ENCODE measurements at places on chromosomes 4 and X. TPM values are rescaled to one million over a fixed set of nuclear protein-coding genes. Genes with fewer than 3 reads are reported as not detected.
A peak's percentile ranks its signal among the peaks of the same experiment; 100 is the strongest.

The STPG2 gene
- total RNA-seq, result 0.75 TPM

- DNase-seq, result no peak
Measured at GRCh38 chr4:17273047-17273446, 238.8 kb downstream of the QDPR start.

The AMTN gene
- not detected for total RNA-seq

GRCh38 chr4:94582517-94582916, 130.8 kb downstream of the PDLIM5 start:
- DNase-seq, result no peak

GRCh38 chr4:52572936-52573485, 86.1 kb downstream of the USP46 start:
- DNase-seq, result peak; percentile 79

GRCh38 chr4:2443956-2444740, 24.8 kb upstream of the RNF4 start:
- DNase-seq, result no peak

GRCh38 chrX:134948333-134949241, 42.2 kb upstream of the SMIM10 start:
- no peak for DNase-seq

- no peak for DNase-seq
Measured at GRCh38 chr4:15891312-15891711, 47.2 kb downstream of the FGFBP1 start.

The SOWAHB gene
- total RNA-seq, result 6.9 TPM

DNA sequence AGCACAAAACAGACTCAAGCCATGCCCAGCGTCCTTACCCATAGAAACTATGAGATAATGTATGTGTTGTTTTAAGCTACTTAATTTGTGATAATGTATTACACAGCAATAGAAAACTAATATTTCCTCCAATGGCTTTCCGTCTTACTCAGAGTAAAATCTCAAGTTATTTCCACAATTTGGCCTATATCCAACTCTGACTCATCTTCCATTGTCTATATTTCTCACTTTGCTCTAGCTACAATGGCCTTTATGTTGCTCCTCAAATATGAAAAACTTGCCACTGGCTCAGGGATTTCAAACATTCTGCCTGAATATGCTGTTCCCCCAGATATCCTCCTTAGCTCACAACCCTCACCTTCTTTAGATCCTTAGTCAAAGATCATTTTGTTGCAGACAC, 31.6 kb downstream of the IQCM start:
- DNase-seq, result peak; percentile 42

- no peak for DNase-seq
Measured at GRCh38 chrX:66676413-66676812, 37.5 kb upstream of the EDA2R start.

- DNase-seq, result no peak
Measured at GRCh38 chrX:149060921-149061320, 444.2 kb downstream of the IDS start.

- DNase-seq, result no peak
Measured at GRCh38 chr4:15065516-15065915, 63.2 kb downstream of the CPEB2 start.

GRCh38 chr4:105067946-105068345, 78.7 kb upstream of the TET2 start:
- DNase-seq, result no peak

The SPATA18 gene
- 20.8 TPM for total RNA-seq

The RRH gene
- not detected for total RNA-seq

The NXF2B gene
- total RNA-seq, result not detected

DNA sequence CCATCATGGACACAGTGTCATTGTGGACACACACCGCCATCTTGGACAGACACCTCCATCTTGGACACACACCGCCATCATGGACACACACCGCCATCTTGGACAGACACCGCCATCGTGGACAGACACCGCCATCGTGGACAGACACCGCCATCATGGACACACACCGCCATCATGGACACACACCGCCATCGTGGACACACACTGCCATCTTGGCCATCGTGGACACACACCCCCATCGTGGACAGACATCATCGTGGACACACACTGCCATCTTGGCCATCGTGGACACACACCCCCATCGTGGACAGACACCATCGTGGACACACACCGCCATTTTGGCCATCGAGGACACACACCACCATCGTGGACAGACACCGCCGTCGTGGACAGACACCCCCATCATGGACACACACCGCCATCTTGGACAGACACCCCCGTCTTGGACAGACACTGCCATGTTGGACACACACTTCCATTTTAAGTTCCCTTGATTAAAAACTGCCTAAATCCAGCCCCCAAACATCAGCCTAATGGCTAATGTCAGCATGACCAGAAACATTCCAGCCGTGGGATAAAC, 9.1 kb downstream of the ASMTL start:
- DNase-seq, result no peak

DNA sequence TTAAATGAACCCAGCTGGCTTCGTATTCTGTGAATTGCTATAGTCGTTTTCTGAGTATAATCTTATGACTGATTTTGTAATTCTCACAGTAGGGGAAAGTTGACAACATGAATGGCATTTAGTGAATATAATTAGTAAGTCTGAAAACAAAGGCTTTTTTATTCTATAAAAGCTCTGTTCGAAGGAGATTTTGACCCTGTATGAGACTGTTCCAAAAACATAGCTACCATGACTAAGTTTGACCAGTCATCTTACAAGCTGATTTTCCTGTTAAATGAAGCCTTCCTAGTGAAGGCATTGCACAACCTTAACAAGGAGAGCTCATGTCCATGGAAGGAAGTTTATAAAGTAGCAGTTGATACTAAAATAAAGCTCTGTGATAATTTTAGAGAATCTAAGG, 242.3 kb downstream of the RPA4 start:
- peak; percentile 69 for DNase-seq

DNA sequence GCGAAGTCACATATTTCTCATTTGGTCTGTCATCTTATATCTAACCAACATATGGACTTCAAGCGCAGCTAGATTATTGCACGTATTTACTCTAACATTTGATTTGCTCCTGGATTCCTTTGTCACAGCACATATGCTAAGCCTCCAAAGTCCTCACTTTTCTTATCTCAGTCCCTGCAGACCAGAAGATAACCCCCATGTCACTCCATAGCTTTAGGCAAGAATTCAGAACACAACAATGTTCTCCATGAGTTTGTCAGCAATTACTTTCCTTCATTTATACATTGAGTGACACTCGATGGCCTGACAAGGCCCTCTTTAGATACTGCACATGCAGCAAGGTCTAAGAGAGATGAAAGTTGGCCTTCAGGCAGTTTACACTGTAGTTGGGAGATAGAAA, 4.8 kb upstream of the STATH start:
- DNase-seq, result no peak

GRCh38 chr4:168923526-168924194, 86.4 kb downstream of the CBR4 start:
- DNase-seq, result peak; percentile 76

DNA sequence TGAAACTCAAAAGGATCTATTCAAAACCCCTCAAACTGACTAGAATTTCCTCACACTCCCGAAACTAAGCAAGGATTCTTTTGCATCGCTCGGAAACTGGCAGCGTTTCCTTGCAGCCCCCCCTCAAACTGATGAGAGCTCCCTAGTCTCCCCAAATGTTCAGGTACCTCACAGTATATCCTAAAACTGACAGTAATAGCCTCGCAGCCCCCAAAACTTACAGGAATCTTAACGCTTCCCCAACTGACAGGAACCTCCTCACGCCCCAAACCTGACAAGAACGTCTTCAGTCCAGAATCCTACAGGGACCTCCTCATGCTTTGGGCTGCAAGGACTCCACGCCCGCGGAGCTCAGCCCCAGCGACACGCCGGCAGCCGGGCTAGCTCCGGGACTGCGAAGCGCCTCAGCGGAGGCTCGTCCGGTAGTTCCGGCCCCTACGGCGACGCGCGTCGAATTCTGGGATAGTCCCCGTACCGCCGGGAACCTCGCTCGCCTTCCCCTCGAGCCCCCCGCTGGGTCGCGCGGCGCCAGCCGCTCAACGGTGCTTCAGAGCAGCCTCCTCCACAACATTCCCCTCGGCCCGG, 640 bp downstream of the PHF8 start:
- DNase-seq, result no peak

The DKK2 gene
- 0.65 TPM for total RNA-seq

DNA sequence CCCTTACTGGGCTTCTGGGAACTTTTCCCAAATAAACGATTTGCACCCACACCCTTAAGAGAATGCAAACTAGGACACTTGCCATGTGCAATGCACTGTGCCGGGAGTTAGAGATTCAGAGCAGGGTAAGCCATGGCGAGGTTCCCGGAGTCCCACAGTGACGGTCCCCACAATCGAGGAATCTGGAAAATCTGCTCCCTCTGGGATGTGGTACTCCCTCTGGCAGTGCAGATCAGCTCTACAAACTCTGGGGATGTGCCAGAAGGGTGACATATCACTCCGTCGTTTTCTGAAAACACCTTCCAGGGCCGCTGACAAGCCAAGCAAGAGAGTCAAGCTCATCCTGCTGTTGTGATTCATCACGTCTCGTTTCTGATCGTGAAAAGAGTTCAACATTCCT, 537.5 kb downstream of the BCOR start:
- no peak for DNase-seq

The HERC6 gene
- total RNA-seq, result 27.4 TPM

DNA sequence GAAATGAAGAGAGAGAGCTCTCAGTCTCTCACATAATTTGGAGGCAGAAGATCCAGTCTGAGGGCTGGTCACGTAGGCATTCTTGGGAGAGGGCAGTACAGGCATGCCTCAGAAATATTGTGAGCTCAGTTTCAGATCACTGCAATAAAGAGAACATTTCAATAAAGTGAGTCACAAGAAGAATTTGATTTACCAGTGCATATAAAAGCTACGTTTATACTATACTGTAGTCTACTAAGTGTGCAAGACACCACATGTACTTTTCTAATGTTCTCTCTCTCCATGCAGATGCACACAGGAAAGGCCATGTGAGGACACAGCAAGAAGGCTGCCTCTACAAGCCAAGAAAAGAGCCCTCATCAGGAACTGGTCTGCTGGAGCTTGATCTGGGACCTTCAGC, 583.5 kb upstream of the FAT1 start:
- peak; percentile 9 for DNase-seq

DNA sequence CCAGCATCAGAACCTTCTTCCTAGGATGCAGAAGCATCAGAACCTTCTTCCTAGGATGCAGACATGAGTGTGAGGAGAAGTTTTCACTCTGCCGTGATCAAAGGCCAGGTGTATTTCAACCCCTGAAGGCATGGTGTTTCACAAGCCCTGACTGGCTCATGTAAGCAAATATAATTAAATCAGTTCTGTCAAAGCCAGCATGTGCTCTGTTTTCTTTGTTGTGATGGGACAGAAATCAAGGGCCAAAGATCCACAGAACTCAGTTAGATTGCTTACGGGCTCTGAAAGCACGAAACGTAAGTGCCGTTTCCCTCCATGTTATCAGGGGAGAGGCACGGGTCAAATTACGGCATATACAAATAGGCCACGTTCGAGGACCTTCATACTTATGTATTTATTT, 32.0 kb upstream of the CLDN24 start:
- DNase-seq, result no peak

DNA sequence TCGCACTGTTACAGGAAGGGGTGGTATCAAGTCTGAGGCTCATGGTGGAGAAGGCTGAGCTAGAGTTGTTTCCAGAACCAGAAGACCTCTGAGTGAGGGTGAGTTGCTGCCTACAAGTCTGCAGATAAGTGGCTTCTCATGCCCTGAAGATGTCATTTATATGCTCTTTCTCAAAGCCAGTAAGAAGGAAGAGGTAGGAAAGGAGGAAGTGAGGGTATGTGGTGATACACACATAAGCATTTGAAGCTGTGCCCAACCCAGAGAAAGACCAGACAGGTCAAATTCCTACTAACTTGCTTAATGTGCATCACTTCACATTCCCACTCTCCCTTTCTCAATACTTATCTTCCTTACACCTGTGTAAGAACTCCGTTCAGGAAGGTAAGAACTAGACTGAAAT, at the start of gene PPBP:
Gene PPBP (minus strand): TSS at position 130 of the 400 bp plus-strand sequence. CDS start 87 bp downstream, at position 43.
- DNase-seq, result no peak

DNA sequence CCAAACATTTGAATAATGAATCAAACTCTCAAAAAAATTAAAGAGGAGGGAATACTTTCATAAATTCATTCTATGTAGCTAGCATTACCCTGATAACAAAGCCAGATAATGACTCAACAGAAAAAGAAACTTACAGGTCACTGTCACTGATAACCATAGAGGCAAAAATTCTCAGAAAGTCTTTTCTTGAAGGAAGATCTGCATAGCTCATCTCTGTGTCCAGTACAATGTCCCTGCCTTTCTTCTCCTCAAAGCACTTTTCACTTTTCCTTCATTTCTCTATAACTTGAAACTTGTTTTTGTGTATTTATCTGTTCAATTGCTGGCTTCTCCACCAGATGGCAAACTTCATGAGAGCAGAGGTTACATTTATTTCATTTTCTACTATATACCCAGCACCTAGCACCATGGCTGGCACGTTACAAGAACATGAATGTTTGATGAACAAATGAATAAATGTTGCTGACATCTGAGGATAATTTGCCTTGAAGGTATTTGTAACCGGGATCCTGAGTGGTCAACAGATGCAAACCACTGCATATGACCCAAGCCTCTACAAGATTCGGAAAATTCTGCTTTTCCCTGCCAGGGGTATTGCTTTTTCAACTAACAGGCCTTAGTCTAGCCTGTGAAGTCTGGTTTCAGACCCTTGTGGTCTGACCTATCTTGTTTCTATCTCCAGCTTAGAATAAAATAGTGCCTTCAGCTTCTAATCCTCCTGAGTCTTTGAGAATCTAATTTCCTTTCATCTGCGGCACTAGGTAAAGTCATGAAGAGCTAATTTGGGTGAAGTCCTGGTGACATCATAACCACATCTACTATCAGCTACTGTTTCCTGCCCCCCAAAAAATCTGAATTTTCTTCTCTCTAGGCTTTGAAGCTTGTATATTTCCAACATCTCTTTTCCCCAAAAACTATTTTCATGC, 52.5 kb upstream of the ANTXR2 start:
- peak; percentile 38 for DNase-seq

- no peak for DNase-seq
Measured at GRCh38 chr4:101000496-101000895, 346.8 kb downstream of the PPP3CA start.

GRCh38 chr4:7426525-7427171, 8.1 kb downstream of the PSAPL1 start:
- DNase-seq, result no peak

- peak; percentile 25 for DNase-seq
Measured at GRCh38 chr4:124810827-124811226, 98.3 kb upstream of the ANKRD50 start.

The NUDT11 gene
- total RNA-seq, result 3.3 TPM

GRCh38 chrX:69027181-69028005, 137.9 kb downstream of the PJA1 start:
- DNase-seq, result peak; percentile 80

GRCh38 chrX:63513825-63514568, 162.9 kb upstream of the SPIN4 start:
- no peak for DNase-seq

DNA sequence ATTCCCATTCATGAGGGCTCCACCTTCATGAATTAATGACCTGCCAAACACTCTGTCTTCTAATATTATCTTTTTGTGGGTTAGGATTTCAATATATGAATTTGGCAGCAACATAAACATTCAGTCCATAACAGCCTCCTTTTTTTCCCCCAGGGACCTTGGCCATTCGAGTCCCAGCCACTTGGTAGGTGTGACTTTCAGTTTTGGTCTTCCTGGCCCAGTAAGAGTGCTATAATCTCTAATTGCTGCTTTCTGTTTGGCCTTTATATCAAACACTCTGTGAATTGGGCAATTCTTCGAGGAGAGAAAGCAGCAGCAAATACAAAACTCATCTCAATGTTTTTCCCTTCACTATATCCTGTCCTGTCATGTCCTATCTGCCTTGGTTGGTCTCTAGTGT, 12.4 kb upstream of the RADX start:
- DNase-seq, result no peak

GRCh38 chr4:2061186-2062131, 2.3 kb downstream of the NAT8L start:
- DNase-seq, result no peak
